ENCODE measurements at places on chromosomes 1 and 21.
A peak's percentile ranks its signal among the peaks of the same experiment; 100 is the strongest.

GRCh38 chr21:18725653-18726052 lies 322.1 kb upstream of the TMPRSS15 start:
- DNase-seq, result no peak

- DNase-seq, result peak; percentile 99
Observed at GRCh38 chr1:1013105-1013921, at the start of gene ISG15. ISG15 (plus strand) TSS chr1:1013497; CDS start chr1:1013574, 77 bp downstream.

GRCh38 chr1:232472485-232473041 lies 157.4 kb downstream of the SIPA1L2 start:
- no peak for DNase-seq

DNA sequence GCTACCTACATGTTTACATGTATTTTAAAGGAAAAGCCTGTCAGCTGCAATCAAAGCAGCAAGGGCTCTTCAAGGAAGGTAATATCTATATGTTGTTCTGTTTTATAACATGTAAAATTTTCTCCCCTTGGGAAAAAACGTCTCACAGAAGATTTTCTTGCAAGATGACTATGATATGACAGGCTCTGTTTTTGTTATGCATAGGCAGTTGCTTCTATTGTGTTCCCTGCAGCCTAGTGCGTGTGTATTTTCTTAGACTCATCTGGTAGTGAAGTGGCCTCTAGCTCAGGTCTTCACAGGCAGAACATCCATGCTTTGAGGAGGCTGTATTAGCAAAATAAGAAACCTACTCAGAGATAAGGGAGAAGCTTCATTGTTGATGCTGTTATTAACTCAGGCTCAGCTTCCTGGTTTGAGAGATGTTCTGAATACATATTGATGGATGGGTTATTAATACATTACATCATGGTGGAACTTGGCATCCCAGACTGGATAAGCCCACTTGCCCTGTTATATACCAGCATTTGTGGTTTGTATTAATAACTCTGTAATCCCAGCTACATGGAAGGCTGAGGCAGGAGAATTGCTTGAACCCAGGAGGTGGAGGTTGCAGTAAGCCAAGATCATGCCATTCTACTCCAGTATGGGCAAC lies 35.8 kb downstream of the LAMC1 start:
- no peak for DNase-seq

DNA sequence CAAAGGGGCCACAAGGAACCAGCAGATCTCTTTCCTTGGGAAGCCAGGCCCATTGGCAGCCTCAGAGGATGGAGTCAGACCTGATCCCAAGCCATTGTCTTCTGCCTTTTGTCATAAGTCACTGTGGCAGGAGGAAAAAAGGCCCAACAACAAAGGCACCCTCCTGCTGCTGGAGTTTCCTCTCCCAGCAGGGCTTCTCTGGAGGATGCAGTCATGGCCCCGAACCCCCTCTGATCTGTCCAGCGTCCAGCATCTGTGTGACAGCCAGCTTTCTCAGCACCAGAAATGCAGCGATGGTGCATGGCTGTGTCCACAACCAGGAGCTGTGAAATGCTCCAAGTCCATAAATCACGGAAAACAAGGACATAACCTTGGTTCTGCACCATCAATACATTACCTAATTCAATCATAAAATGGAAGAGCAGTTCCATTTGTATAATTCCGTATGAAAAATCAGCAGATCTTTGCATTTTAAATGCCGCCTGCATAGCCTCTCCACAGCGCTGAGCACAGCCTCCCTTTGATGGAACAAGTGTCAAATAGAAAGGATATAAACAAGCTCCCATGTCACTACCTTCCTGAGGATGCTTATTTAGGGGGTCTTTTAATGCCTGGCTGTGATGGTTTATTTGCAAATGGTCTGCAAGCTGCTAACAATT lies 30.6 kb downstream of the AJAP1 start:
- DNase-seq, result no peak

DNA sequence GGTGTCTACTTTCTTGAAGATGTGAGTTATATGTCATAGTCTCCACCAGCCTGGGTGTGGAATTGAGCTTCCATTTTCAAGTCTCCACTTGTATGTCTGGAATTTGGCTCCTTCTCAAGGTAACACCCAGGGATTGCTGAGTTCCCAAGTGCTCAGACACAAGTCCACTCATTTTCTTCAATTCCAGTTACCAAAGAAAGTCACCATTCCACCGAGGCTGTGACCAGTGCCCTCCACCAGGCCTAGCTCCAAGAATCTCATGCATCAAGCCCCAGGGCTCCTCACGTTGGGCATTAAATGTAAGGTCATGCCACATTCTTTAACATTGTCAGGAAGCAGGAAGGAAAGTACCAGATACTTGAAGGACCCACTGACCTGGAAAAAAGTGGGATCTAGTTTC lies 2.4 kb upstream of the RAB4A start:
- DNase-seq, result no peak

- DNase-seq, result no peak
Observed at GRCh38 chr1:53295726-53296116, 32.1 kb downstream of the LRP8 start.

DNA sequence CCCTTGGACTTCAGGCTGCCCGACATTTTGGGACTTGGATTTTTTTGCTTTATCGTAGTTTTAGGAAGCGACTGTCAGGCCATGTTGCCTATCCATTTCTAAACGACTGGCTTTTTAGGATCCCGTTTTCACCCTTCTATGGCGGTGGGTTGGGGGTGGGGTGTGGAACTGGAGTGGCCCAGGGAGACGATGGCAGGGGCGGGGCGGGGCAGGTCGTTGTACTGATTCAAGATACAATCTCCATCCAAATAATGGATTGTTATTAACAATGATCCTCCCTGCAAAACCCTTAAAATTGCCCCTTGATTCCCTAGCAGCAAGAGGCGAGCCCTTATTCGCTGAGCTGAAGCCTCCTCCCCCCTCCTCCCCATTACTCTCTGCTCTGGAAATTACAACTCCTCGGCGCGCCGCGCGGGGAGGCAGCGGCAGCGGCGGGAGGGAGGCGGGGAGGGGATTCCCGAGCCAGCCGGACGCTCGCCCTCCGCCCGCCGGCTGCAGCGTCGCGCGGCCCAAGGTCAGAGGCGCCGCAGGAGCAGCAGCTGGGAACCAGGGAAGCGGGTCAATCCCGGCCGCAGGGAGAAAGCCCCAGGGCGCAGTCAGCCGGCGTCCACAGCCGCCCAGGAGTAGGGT lies at the start of gene TRIM67:
Gene TRIM67, plus strand, starts transcription at position 392 of the 630 bp plus-strand sequence. CDS start 912 bp downstream, outside the sequence.
- DNase-seq, result peak; percentile 68

- no peak for DNase-seq
Observed at GRCh38 chr1:43147625-43148327, 24.3 kb downstream of the EBNA1BP2 start.

- no peak for DNase-seq
Observed at GRCh38 chr1:208145167-208145566, 99.0 kb downstream of the PLXNA2 start.

Measured in suppressor macrophage treated with lipopolysaccharide for 1 hour (primary cell).